Stimulated activated CD8-positive, alpha-beta memory T cell treated with anti-CD3 and anti-CD28 coated beads, Interleukin-15, amount 100 ng/mL, for 24 hours (primary cell): ENCODE measurements at places on chromosomes 5 and 9.

- DNase-seq: no peak
Observed at GRCh38 chr9:80994892-80995291, 694.5 kb downstream of the TLE1 start.

GRCh38 chr5:61030163-61030482, 85.1 kb downstream of the NDUFAF2 start:
- no peak for DNase-seq

- no peak for DNase-seq
Observed at GRCh38 chr5:102638912-102639652, 116.0 kb upstream of the PAM start.

DNA sequence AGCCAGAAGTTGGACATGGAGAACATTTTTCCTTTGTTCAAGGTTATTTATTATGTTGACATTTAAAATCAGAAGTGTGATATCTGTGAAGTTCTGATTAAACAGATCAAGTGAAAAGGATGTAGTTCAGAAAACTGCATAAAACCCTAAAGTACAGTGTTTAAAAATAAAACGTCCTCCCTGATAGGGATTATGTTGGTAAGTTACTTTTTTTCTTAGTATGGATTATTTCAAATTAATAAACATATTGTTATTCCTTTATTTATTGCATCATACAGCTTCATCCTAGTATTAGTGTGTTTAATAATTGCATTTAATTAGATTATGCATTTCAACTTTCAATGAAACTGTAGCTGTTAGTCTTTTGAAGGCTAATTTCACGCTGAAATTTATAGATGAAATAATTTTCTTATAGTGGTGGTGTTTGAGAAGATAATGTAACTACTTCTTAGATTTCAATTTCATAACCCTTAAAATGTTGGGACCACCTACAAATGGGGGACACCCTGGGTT, 157.9 kb upstream of the DMRT1 start:
- no peak for DNase-seq
